ENCODE measurements at places on chromosomes 1 and 21.

- DNase-seq, result no peak
Measured at GRCh38 chr1:212860713-212861581, 2.9 kb downstream of the FLVCR1 start.

DNA sequence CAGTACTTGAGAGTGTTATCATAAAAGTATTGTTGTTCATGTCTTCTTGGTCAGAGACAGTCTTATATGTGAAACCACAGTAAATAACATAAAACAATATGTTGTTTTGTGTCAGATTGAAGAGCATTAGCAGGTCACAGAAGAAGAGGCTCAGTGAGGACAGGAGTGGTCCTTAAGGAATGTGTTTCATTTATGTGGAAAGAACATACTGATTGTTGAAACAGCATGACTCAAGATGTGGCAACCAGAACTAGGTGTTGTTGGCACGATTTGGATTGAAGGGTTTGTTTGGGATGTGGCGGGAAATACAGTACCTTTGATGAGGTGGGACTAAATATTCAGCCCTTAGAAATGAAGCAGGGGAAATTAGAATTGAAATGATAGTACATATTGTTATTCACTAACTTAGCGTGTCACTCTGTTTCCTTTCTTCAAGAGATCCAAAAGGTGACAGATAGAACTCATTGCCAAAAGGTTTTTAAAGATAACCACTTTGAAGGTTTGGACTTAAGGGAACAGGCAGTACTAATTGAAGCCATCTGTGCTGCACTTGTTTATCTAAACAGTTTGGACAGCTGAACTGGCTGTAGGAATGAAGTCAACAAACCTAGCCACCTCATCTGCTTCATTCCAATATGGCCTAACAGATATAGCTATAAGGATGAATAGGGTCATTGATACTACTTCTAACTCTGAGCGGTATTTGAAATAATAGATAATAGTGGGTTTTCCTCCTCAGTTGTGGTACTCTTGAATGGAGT lies 14.4 kb downstream of the RALGPS2 start:
- no peak for DNase-seq

- no peak for DNase-seq
Measured at GRCh38 chr1:113660088-113660487, 99.2 kb downstream of the PHTF1 start.

DNA sequence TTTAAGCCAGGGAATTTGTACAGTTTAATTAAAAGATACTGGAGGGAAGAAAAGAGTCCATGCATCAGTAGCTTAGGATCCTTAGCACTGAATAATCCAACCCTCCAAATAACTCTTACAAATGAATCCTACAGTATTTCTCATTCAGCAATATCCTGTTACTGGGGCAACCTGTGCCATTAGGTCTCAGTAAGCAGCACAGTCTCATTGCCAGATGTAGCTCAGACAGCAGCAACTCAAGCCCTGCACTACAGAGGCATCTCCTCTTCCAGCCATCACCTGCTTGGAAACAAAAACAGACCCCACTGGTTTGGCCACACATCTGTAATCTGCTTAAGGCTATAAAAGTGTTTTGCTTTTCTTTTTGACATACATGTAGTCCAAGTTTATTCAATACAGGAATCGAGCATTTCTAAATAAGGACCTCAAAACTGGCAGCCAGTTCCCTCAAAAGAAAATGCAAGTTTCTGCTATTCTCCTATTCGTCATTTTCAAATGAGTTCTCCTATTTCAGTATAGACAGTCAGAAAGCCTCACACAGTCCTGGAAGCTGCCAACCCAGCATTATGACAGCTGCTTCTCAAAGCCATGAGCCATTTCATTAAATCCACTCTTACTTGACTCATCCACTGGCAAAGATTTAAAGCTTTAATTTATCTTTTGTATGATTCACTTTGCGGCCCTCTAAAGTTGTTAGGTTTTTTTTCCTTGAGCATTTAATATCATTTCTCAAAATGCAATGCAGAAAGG lies 129.0 kb downstream of the APP start:
- no peak for DNase-seq

GRCh38 chr1:204937901-204938300 lies 67.2 kb downstream of the NFASC start:
- DNase-seq, result no peak

- DNase-seq, result no peak
Measured at GRCh38 chr1:40921522-40921921, 58.0 kb upstream of the CTPS1 start.

DNA sequence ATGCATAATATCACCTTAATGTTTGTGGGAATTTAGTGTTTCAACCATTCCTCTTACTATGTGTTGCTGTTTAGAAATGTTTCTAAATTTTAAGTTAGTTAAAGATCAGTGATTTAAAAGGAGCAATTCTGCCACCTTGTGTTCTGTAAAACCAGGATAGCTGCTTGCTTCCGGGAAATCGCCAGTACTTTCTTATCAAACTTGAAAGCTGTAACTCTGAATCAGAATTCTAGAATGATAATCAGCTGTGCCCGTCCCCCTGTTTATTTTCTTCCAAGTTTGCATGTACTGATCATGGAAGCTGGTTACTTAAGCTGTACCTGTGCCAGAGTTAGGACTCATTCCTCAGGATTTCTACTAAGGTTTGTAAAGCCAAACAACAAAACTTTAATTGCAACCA lies 656.4 kb downstream of the LTN1 start:
- peak; percentile 82 for DNase-seq

- DNase-seq, result no peak
Measured at GRCh38 chr21:35239811-35240219, 190.7 kb upstream of the RUNX1 start.

DNA sequence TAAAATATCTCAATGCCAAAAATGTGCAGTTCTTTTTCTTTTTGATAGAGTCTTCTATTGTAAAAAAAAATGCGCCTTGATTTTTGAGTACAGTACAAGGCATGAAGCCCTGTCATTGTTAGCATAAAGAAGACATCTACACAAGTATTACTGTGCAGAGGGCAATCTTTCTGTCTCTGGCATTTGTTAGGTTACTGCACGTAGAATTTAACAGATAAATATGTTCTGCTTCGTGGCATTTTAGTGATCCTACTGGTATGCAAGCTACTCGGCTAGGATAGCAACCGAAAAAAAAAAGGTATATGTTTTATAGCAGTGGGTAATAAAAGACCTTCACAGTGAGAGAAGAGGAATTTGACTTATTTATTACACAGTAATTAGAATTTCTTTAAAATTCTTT lies 492.9 kb upstream of the ADGRL2 start:
- DNase-seq, result no peak

GRCh38 chr1:233189526-233189925 lies 106.0 kb downstream of the PCNX2 start:
- peak; percentile 12 for DNase-seq

Data from kidney (tissue), 22 donors.